H4 (cell line): ENCODE measurements at places on chromosomes 7 and 10.

DNA sequence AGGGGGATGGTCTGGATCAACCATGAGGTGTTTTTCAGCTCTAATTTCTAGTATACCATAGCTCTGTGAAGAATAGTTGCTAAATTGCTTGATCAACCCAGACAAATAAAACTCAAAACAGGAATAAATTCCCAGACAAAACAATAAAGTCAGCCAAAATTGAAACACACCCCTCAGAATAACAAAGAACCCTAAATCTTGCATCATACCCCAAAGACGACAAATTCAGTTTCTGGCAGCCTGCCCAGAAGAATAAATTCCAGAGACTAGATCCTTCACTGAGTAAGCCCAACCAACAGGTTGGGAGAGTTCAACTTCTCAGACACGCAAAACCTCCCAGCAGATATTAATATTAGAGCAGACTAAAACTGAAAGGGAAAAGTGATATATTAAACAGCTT is 11.2 kb upstream of the SEM1 start:
- no peak for DNase-seq

- DNase-seq: no peak
These were observed 147.2 kb upstream of the PRR15 start for GRCh38 chr7:29416276-29416937.

GRCh38 chr10:131154306-131155025 is 157.1 kb downstream of the TCERG1L start:
- DNase-seq: no peak

DNA sequence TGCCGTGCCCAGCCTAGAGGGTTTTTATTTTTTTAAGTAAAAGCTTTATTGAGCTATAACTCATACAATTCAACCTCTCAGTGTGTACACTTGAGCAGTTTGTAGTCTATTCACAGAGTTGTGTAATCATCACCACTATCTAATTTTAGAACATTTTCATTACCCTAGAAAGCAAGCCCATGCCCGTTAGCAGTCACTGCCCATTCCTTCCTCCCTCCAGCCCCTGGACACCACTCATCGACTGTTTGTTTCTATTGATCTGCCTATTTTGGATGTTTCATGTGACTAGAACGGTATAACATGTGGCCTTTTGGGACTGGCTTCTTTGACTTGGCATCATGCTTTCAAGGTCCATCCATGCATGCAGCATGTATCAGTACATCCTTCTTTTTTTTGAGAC is 25.7 kb upstream of the SEC61A2 start:
- DNase-seq: no peak

DNA sequence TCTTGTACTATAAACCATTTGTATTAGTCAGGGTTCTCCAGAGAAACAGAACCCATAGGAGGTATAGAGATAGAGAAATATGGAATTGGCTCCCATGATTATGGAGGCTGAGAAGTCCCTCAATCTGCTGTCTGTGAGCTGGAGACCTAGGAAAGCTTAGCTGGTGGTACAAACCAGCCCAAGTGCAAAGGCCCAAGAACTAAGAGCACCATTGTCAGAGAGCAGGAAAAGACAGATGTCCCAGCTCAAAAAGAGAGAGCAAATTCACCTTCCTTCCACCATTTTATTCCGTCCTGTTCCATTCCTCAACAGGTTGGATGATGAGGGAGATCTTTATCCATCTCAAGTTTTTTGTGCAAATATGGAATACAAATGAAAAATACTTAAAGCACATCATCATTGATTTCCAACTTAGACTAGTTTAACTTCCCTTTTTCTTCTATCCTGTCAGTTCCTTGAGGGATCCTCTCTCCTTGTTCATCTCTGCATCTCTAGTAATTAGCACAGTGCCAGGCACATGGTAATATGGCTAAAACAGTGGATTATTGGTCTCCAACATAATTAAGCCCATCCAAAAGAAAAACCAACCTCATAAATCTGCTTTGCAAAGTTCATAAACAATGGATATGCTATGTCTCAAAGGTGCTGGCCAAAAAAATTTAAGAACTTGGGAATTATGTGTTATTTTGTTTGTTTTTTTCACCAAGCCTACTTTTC is 83.1 kb upstream of the PIK3CG start:
- DNase-seq: no peak

DNA sequence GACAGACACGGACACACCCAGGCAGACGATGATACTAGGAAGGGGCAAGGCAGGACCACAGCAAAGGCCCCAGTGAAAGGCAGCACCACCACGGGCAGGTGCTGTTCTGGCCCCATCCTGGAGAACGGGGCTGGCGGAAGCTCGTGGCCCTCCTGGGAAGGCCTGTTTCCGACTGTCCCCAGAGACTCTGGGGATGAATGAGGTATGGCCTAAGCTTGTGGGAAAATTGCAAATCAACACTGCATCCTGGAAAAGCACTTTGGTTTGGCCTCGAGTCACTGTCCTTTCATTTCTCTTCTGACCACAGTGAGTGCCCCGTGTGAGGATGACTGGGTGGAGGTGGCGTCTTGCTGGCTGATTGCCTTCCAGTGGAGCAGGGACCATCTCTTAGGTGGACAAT is 81.6 kb upstream of the ANLN start:
- DNase-seq: peak; percentile 41

DNA sequence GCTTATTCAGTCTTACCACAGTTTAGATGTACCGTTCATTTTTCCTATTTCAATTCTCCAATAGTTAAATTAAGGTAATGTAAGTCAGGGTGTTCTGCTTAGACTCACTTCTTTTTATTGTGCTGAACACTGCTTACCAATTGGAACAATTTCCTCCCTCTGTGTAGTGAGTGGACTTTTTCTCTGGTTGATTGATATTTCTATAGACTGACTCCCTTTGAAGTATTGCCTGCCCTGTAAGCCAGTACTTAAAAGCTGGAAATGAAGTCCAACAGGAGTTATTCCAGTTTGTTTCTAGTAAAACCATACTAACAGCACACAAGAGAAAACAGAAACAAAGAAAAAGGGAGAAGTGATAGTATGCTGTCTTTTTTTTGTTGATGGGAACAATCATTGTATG is 1674.9 kb downstream of the REEP3 start:
- no peak for DNase-seq

DNA sequence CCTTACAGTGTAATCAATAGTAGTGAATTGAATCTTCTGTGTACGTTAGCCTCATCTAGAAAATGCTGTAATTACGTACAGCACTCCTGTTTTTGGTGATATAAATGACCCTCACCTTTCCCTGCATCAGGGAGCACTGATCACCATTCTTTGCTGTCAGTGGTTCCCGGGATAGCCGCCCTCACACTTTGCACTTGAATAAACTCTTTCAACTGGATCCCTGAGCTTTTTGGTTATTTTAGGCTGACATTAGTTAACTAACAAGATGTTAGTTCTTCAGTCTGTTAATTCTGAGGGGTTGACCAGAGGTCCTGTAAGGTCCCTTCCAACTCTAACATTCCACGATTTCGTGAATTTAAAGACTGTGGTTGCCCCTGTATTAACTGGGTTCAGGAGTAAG is 23.4 kb upstream of the ZC3HAV1 start:
- DNase-seq: no peak

- no peak for DNase-seq
These were observed 103.9 kb downstream of the LRRC4 start for GRCh38 chr7:127927348-127927696.

DNA sequence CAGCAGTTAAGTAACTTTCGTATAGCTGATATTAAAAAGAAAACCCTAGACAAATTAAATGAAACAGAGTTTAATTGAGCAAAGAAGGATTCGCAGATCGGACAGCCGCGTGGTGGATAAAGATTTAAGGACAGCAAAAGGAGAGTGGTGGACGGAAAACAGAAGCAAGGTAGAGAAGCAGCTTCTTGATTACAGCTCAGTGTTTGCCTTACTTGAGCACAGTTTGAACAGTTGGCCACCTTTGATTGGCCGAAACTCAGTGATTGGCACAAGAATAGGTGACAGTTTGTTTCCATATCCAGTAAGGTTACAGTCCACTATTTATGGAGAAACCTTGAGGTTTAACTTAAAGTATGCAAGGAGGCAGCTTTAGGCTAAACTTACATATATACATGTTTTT is 231.7 kb downstream of the GALNT17 start:
- DNase-seq: no peak

DNA sequence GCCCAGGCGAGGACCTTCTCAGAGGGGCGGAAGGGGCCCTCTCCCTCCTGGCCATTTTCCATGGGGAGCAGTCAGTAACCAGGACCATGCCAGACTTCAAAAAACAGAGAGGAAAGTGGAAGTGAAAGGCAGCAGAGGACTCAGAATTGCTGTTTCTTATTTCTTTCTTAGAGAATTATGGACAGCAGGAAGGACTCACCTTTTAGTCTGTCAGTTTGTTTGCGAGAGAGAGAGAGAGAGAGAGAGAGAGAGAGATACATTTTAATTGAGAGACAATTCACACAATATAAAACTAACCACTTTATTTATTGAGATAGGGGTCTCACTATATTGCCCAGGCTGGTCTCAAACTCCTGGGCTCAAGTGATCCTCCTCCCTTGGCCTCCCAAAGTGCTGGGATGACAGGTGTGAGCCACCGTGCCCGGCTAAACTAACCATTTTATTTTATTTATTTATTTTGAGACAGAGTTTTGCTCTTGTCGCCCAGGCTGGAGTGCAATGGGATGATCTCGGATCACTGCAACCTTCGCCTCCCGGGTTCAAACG is 24.5 kb downstream of the SCD start:
- no peak for DNase-seq

DNA sequence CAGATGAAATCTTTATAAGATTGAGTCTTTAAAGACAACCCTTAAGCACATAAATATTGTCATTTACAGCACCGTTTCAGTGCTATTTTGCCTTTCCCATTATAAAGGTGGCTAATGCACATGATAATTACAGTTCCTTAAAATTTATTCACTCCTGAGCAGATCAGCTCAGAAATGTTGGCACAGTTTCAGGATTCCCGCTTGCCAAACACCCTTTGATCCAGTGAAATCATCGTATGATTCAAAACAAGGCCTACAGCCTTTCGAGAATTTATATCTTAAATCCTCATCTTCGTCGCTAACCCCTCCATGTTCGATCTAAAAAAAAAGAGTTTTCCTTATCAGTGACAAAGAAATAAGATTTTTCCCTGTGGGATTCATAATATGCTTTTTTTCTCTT is 14.1 kb upstream of the SOSTDC1 start:
- DNase-seq: no peak

DNA sequence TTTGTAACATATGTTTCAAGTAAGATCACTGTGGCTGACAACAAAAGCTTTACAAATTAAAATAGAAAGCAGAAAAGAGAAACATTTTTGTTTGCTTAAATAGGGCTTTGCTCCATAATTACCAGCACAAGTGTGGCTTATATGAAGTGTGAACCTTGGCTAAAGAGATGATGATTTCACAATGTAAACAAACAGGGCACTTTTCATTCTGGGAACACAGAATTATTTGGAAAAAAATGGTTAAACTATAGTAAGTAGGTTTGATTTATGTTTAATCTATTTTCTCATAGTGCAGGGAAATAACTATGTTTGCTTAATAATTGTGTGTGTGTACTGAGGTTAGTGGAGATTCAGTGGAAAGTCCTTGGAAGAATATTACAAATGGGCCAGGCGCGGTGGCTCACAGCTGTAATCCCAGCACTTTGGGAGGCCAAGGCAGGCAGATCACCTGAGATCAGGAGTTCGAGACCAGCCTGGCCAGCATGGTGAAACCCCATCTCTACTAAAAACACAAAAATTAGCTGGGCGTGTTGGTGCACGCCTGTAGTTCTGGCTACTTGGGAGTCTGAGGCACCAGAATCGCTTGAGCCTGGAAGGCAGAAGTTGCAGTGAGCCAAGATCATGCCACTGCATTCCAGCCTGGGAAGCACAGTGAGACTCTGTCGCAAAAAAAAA is 19.1 kb upstream of the OTUD1 start:
- DNase-seq: no peak

DNA sequence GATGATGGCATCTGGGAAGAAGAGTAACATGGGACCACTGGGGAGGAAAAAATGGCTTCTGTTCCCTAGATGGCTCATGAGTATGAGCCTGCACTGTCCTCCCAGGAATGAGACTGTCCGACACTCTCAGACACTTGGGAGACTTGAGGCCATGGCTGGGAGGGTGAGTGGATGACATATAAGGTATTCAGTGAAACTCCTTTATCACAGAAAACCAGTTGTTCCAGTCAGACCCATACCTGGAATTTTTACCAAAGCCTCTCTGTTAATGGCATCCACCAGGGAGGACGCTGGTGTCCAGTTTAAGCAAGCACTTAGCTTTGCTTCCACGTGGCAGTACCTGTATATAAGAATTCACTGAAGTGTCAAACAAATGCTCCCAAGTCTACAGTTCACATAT is 116.7 kb upstream of the C10orf90 start:
- DNase-seq: no peak

GRCh38 chr7:85512790-85513189 is 325.9 kb upstream of the SEMA3D start:
- DNase-seq: no peak

GRCh38 chr7:105013221-105013815 is 687 bp upstream of the KMT2E start:
- peak; percentile 92 for DNase-seq

- DNase-seq: no peak
These were observed 82.0 kb downstream of the VWC2 start for GRCh38 chr7:49855281-49855980.

GRCh38 chr7:154628556-154628955 is 374.4 kb downstream of the PAXIP1 start:
- no peak for DNase-seq

DNA sequence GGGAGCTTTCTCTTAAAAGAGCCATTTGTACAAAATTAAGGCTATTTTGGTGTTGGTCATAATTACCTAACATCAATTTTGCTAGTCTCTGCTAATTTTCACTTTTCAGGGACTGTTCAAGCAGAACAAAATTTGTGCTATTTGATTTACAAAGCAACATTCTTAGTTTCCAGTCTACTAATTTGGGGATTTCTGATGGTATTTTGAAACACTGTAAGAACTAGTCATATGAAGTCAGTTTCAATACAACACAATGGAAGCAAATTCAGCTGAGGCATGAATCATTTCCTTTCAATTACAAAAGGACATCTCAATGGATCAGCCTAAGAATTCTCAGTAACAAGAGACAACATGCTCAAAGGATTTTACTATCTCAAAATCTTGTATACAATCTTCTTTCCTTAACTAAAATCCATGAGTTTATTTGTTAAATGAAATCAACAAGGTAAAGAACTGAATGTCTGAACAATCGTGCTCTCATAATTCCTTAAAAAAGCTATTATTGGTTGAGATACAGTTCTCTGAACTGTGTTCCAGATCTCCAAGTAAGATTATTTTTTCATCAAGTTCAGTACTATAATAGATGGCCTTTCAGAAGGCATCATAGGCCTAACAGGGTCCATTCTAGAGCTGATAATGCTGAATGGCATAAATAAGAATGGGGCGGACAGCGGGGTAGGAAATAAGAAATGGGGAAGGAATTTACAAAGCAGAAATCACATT is 144.6 kb downstream of the NRCAM start:
- DNase-seq: no peak
